Effector memory CD4-positive, alpha-beta T cell (primary cell): ENCODE measurements at places on chromosomes 6 and 20.

GRCh38 chr6:109715616-109716015, 24.5 kb downstream of the FIG4 start:
- no peaks in the 10 kb centered on the region for H3K36me3 ChIP-seq
- H3K4me3 ChIP-seq = no peak overlapping the region
- DNase-seq = no peak
- H3K27me3 ChIP-seq = no peaks in the 10 kb centered on the region
- no peaks in the 10 kb centered on the region for H3K4me1 ChIP-seq

GRCh38 chr20:33621717-33622400, 40.3 kb upstream of the C20orf144 start:
- DNase-seq = no peak
- H3K4me1 ChIP-seq = peaks cover 6% of the 10 kb centered on the region
- H3K27ac ChIP-seq = no peak overlapping the region
- no peak overlapping the region for H3K4me3 ChIP-seq
- H3K36me3 ChIP-seq = peaks cover 9% of the 10 kb centered on the region
- no peaks in the 10 kb centered on the region for H3K27me3 ChIP-seq

DNA sequence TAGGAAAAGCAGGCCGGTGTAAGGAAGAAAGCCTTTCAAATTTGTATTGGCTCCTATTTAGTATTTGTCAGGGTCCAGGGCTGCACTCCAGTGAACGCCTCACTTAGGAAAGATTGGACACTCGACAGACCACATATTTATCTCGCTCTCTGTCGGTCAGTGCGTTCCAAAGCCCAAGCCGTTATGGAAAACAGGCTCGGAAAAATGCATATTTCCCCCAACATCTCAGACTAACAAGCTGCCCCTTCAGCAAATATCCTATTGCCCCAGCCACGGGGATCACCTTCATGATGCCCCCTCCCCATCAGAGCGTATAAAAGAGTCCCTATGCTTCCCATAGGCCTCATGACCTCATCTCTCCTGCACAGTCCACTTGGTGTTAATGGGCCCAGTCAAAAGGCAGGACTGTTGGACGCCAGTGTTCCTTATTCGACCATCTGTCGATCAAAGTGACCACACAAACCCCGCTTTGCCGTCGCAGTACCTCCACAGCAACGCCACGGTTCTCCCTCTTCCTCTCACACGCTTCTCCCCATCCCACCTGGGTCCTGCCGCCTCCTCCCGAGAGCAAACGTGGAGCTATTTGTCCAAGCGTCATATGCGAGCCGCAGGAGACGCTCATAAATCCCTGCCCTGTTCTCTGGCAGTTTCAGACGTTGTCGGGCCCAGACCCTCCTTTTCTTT, 63.3 kb downstream of the NPEPL1 start:
- DNase-seq = no peak
- H3K4me3 ChIP-seq = no peak overlapping the region
- H3K27me3 ChIP-seq = no peaks in the 10 kb centered on the region
- no peaks in the 10 kb centered on the region for H3K36me3 ChIP-seq
- H3K4me1 ChIP-seq = no peaks in the 10 kb centered on the region

- no peaks in the 10 kb centered on the region for H3K27me3 ChIP-seq
- no peak overlapping the region for H3K4me3 ChIP-seq
- no peak overlapping the region for H3K27ac ChIP-seq
- DNase-seq = no peak
These were observed 628.2 kb downstream of the COL12A1 start for GRCh38 chr6:74577619-74578018.

DNA sequence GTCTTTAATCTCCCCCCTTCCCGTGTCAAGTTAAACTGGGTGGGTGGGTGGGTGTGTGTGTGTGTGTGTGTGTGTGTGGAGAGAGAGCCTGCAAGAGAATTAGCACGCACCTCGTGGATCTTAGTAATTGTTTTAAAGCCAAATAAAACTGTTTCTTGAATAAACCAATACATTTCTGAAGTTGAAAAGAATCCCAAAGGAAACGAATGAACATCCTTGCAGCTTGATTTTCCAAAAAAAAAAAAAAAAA, 381 bp upstream of the BICRAL start:
- H3K27me3 ChIP-seq = no peaks in the 10 kb centered on the region
- DNase-seq = no peak
- peaks cover 4% of the 10 kb centered on the region for H3K36me3 ChIP-seq
- peak overlapping the region; percentile 98 for H3K4me3 ChIP-seq
- peaks cover 37% of the 10 kb centered on the region for H3K4me1 ChIP-seq

DNA sequence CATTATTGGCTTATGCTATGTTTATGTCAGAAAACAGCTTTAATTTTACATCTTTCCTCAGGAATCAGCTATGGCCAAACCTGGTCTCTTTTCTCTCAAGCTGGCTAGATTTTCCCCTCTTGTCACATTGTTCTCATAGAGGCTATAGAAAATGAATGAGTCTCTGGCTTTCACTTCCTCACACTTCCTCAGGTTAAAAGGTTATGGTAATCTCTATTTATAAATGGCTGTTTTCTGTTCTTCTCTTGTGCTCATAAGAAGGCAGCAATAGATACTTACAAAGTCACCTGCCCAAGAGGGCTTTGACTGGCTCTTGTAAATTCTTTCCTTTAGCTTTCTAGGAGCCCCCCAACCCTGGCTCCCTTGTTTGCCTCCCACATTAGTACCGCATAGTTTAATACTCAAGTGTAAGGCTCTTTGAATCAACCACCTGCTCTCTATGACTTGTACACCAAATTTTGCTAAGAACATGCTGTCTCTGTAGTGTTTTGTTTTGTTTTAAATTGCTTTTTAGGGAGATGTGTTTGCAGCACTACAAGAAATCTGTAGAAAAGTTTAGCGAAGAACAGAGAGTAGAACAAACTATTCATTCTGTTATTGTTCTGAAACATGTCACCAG, 897.4 kb upstream of the CITED2 start:
- H3K27me3 ChIP-seq = no peaks in the 10 kb centered on the region
- H3K27ac ChIP-seq = no peak overlapping the region
- no peaks in the 10 kb centered on the region for H3K4me1 ChIP-seq
- no peak for DNase-seq
- no peaks in the 10 kb centered on the region for H3K36me3 ChIP-seq
- H3K4me3 ChIP-seq = no peak overlapping the region

DNA sequence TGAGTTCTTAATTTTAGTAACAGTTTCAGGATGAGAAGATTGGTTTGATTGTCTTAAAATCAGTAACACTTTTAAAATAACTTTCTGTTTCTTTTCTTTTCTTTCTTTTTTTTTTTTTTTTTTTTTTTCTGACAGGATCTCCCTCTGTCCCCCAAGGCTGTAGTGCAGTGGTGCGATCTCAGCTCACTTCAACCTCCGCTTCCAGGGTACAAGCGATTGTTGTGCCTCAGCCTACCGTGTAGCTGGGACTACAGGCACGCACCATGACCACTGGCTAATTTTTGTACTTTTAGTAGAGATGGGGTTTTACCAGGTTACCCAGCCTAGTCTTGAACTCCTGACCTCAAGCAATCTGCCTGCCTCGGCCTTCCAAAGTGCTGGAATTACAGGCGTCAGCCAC, 33.7 kb upstream of the KCNQ5 start:
- H3K36me3 ChIP-seq = no peaks in the 10 kb centered on the region
- DNase-seq = no peak
- no peaks in the 10 kb centered on the region for H3K4me1 ChIP-seq
- no peak overlapping the region for H3K4me3 ChIP-seq
- no peaks in the 10 kb centered on the region for H3K27me3 ChIP-seq

DNA sequence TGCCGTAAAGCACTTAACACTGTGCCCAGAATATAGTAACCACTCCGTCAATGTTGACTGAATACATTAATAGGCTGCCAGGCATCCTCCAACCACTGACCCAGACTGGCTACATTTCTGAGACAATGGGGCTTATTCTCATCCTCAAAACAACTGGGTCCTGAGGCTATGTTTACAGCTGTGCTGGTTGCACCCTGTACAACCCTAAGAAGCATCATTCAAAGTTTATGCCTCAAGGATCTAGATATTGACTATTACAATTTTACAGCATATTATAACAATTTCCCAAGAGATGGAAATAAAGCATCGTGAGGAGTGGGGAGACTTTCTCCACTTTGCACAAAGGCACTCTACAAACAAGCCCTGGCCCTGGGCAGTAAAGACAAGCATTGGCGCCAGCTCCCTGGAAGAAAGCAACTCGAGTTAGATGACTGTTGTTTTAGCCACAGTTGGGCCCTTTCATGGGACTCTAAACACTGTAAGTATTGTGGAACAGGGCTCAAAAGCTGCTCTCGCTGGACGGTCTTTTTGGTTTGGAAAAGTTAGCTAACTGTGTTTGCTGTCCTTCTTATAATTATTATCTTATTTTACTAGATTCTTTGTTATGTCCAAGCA, 30.2 kb downstream of the MYLIP start:
- DNase-seq = no peak
- peaks cover 6% of the 10 kb centered on the region for H3K4me1 ChIP-seq
- H3K27me3 ChIP-seq = no peaks in the 10 kb centered on the region
- no peak overlapping the region for H3K4me3 ChIP-seq
- H3K27ac ChIP-seq = no peak overlapping the region
- H3K36me3 ChIP-seq = peaks cover 16% of the 10 kb centered on the region

DNA sequence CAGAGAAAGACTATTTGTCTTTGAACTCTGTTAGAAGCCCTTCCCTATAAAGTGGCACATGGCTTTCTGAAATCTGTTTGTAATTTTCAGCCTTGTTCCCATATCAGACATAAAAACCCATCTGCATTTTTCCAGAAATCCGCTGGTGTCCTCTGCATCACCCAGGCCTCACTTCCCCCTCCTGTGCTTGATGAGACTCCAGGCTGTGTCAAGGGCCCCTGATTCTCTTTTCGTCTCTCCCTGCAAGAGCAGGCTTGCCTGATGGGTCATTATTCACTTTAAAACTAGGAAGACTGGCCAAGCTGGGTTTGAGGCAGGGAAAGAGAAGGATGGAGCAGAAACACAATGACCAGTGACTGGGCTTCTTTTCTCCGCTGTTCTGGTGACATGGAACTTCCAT, 10.6 kb upstream of the PROKR2 start:
- H3K27ac ChIP-seq = no peak overlapping the region
- no peaks in the 10 kb centered on the region for H3K4me1 ChIP-seq
- no peaks in the 10 kb centered on the region for H3K27me3 ChIP-seq
- no peak overlapping the region for H3K4me3 ChIP-seq
- H3K36me3 ChIP-seq = no peaks in the 10 kb centered on the region
- no peak for DNase-seq

DNA sequence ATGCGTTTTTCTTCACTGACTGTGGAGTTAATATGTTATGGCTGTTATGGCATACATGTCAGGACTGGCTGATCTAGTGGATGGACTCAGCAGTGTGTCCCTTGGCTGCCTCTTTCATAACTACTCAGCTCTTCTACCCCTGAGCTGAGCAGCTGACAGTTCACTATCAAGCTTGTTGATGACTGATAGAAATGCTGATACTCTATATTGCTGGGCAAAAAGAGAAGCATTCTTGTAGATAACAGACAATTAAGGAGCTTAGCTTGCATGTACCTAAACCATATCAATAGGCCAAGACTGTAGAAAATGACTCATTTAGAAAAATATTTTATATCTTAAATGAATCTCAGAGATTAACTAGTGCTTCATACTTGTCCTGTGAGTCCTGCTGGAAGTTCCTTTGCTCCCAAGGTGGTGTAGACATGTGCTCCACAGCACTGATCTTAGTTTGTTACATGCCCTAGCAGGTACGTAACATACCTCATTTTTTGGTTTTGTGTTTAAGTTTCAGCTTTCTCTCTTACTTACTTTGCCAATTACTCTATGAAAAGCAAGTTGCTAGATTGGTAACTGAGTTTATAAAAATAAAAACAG, 236.9 kb downstream of the GMDS start:
- no peak overlapping the region for H3K27ac ChIP-seq
- no peaks in the 10 kb centered on the region for H3K36me3 ChIP-seq
- no peaks in the 10 kb centered on the region for H3K4me1 ChIP-seq
- H3K27me3 ChIP-seq = no peaks in the 10 kb centered on the region

- DNase-seq = no peak
- H3K27me3 ChIP-seq = no peaks in the 10 kb centered on the region
- H3K4me1 ChIP-seq = no peaks in the 10 kb centered on the region
These were observed 288.3 kb downstream of the KHDC1L start for GRCh38 chr6:72936766-72937559.

DNA sequence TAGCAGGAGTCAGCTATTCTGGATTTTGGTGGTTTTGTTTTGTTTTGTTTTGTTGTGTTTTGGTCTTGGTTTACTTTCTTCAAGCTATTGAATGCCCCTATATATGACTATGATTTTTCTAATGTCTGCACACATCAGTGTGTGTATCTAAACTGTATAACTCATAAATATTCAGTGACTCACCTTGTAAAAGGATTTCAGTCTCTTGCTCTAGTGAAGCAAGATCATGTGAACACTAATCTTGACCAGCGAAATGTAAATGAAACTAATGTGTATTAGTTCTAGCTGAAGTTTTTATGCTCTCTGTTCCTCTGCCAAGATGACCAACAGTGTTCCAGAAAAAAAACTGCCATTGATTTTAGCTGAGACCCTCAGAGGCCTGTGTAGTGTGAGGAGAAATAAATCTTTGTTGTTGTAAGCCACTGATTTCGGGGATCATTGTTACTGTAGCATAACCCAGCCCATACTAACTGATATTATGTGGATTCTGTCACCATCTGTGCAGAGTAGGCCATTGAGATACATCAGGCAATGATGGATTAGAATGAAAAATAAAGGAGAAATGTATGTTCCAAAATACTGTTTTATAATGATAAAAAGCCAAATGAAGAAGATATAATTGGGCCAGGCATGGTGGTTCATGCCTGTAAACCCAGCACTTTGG, 11.5 kb upstream of the BTBD9 start:
- H3K4me3 ChIP-seq = no peak overlapping the region
- no peaks in the 10 kb centered on the region for H3K27me3 ChIP-seq
- no peaks in the 10 kb centered on the region for H3K4me1 ChIP-seq
- H3K27ac ChIP-seq = no peak overlapping the region
- no peak for DNase-seq
- H3K36me3 ChIP-seq = no peaks in the 10 kb centered on the region

DNA sequence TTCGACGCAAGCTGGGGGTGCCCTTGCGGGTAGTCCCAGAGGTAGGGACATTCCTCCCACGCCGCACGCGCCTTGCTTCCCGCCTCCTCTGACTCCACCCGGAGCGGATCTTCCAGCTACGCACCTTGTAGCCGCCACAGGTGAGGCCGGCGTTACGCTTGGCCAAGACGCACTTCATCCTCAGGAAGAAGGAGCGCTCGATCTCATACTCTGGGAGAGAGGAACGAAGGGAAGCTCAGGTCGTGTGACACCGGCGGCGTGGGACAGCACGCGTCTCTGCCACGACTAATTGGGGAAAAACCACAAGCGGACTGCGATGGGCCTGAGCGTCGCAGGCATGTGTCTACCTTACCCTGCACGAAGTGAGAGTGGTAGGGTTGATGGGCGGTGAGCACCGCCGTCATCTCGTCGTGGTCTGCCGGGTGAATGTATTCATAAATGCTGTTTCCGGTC, 15.5 kb downstream of the SIM1 start:
- H3K36me3 ChIP-seq = no peaks in the 10 kb centered on the region
- no peaks in the 10 kb centered on the region for H3K4me1 ChIP-seq
- no peak overlapping the region for H3K4me3 ChIP-seq
- no peak overlapping the region for H3K27ac ChIP-seq

DNA sequence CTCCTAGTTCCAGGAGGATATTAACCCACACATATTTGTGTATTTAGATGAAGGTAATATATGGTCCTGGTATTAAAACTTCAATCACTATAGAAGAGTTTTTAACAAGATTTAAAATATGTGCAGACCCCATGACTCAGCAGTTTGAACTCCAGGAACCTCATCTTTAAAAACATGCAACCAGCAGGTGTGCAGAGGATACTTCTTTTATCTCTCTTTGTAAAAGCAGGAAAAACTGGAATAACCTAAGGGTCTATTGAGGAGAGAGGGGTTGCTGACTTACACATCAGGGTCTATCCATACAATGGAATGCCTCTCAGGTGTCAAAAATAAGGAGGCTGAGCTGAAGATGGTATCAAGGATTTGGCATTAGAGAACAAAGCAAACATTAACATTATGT, 36.9 kb upstream of the TFAP2C start:
- no peaks in the 10 kb centered on the region for H3K36me3 ChIP-seq
- no peak overlapping the region for H3K4me3 ChIP-seq
- DNase-seq = no peak
- no peaks in the 10 kb centered on the region for H3K27me3 ChIP-seq
- H3K4me1 ChIP-seq = no peaks in the 10 kb centered on the region
- H3K27ac ChIP-seq = no peak overlapping the region
